ENCODE measurements at places on chromosomes 5 and 9. TPM values are rescaled to one million over a fixed set of nuclear protein-coding genes. Genes with fewer than 3 reads are reported as not detected.

Gene EQTN
- total RNA-seq: 2.2 TPM

Gene AQP3
- 47.2 TPM for total RNA-seq

Gene INSL4
- not detected for total RNA-seq

Gene FAM13B
- 49.1 TPM for total RNA-seq

GRCh38 chr9:107119735-107120134, 163.3 kb upstream of the RAD23B start:
- DNase-seq: no peak

DNA sequence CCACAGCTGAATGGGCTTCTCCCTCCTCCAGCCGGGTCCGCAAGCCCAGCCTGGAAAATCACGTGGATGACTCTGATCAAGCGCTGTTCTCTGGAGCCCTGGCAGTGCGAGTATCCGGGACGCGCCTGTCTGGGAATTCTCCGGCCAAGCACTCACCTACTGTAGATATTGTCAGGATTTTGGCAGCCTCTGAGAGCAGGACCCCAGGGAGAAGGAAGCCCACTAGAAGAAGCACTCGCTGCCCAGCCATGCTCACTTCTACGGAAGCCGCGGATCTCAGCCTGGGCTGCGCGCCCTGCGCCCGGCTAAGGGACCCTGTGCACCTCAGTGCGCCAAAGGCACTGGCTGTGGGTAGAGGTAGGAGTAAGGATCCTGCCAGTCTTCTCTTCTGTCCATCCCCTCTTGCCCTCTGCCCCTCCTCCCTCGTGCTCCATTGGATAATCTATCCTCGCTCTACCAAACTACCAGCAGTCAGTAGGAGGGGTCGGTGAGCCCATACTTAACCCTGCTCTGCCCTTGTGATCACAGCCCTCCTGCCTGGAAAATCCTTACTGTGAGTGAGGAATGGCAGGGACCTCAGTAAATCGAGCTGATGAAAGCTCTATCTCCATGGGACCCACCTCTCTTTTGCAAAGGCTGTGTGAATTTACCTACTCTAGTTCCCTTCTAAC, at the start of gene UGT3A2:
TSS of gene UGT3A2 (minus strand) at position 343 of the 671 bp plus-strand sequence. CDS start at position 250, 93 bp downstream.
- no peak for DNase-seq

GRCh38 chr5:43353668-43354067, 40.5 kb upstream of the HMGCS1 start:
- DNase-seq: no peak

- DNase-seq: no peak
Observed at GRCh38 chr5:162496100-162496808, 428.7 kb downstream of the GABRG2 start.

GRCh38 chr5:147666419-147666818, 116.1 kb downstream of the JAKMIP2 start:
- DNase-seq: no peak

DNA sequence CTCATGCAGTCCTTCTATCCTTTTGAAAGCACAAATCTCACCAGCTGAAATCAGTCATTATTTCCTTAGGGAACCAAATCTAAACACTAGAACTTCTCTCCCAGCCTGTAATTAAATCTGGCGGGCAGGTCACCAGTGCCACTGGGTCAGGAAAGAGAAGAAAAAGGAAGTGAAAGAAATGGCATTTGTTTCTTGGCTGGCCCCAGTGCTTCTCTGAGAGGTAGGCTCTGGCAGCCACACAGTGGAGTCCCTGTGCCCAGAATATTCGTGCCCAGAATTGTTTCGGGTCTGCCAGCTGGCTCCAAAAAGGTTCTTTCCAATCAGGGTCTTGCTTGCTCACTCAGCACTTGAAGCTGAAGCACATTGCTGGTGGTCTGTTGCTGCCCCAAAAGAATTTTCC, 133.9 kb upstream of the MTAP start:
- no peak for DNase-seq

- DNase-seq: no peak
Observed at GRCh38 chr9:21287280-21287679, 17.8 kb downstream of the IFNA5 start.

GRCh38 chr5:135881244-135881643, 14.4 kb downstream of the IL9 start:
- DNase-seq: no peak

- DNase-seq: no peak
Observed at GRCh38 chr9:78213712-78214111, 22.2 kb upstream of the CEP78 start.

DNA sequence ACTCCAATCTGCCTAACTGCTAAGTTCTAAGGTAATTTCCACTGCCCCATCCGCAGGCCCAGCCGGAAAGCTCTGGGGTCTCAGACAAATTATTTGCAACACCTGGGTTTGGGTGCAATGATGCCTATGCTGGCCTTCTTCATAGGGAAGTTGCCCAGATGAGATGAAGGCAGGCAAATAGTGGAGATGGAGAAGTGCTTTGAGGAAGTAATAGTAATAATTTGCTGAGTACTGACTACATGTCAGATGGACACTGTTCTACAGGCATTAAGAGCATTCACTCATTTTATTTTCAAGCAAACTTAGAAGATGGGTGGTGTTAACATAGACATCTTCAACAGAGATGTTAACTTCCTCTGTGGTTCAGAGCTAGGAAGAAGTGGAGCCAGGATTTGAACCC, 3.8 kb downstream of the PCDH12 start:
- no peak for DNase-seq

DNA sequence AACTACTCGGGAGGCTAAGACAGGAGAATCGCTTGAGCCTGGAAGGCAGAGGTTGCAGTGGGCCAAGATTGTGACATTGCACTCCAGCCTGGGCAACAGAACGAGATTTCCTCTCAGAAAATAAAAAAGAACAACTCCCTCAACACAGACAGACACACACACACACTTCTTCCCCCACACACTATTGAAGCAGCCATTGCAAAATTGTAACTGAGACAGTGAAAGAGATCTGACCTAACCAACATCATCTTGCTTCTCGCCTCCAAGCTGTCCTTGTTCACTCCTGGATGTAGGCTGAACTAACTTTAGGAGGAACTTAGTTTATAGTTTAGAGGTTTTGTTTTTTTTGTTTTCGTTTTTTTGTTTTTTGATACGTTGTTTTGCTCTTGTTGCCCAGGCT, 13.0 kb upstream of the PLIN2 start:
- no peak for DNase-seq

DNA sequence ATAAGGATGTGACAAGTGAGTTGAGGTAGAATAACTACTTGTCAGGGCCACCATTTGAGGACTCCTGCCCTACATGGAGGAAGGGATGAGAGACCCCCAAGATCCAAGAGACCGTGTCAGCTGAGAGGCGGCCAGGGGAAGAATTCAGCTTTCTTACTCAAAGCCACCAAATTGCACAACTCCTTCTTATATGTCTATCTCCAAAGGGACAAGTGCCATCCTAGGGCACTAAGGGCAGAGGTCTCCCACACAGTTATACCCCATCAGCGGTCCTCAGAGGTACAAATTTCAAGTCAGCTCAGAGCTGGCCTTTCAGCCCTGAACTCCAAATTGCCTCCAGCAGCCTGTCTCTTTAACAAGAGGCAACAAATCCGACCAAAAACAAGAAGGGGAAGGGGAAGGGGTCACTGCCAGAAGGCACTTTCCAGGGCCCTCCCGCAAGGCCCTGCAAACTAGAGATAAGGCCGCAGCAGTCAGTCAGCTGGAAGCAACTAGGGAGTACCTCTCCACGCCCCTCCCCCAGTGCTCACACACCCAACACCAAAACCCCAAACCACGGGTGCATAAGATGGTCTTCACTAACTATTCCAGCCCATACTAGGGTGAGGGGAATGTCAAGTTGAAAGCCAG, 6.1 kb upstream of the STOML2 start:
- DNase-seq: no peak

- DNase-seq: no peak
Observed at GRCh38 chr5:140054086-140054689, 11.1 kb upstream of the NRG2 start.

DNA sequence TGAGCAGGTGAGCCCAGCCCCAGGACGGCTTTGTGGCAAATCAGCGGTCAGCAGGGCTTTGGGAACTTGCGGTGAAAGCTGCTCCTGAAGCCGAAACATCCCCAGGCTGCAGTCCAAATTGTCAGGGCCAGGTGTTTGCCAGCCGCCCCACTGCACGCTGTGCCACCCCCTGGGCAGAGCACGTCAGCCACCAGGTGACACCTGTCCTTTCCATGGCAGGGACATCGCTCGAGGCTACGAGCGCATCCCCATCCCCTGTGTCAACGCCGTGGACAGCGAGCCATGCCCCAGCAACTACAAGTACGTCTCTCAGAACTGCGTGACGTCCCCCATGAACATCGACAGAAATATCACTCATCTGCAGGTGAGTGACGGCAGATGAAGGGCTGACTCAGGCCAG, 64.4 kb upstream of the CACNA1B start:
- no peak for DNase-seq

DNA sequence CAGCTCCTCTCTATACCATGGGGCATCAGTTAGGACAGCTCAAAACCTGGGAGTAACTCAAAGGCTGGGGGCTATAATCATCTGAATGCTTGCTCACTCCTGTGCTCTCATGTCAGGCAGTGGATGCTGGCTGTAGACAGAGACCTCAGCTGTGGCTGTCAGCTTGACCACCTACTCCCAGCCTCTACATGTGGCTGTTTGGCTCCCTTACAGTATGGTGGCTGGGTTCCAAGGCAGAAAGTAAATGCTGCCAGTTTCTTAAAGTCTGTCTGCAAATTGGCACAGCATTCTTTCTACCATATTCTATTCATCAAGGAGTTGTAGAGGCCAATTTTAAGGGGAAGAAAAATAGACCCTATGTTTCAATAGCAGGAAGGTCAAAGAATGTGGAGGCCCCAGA, 66.9 kb downstream of the TMC1 start:
- no peak for DNase-seq

- no peak for DNase-seq
Observed at GRCh38 chr9:111149018-111149759, 110.9 kb upstream of the LPAR1 start.

DNA sequence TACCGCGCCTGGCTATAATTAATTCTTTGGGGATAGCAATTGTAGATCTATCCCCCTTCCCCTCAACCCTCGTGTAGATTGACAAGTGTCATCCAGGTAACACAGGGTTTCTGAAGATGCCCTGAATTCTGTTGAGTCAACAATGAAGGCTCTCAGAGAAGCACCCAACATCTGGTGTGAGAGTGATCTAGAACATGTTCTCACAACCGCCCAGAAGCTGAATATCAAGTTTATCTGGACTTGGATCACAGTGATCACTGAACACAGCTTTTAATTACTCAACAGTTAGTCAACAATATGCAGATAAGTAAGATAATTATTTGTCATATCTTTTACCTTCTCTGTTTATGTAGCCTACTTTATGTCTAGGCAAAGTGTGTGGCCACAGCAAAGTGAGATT, 204.2 kb upstream of the RGMB start:
- no peak for DNase-seq

- DNase-seq: no peak
Observed at GRCh38 chr9:106590759-106591505, 272.0 kb upstream of the ZNF462 start.

GRCh38 chr9:37936376-37936775, 32.4 kb upstream of the SLC25A51 start:
- no peak for DNase-seq

GRCh38 chr5:68673106-68673822, 420.6 kb upstream of the SLC30A5 start:
- DNase-seq: no peak

GRCh38 chr9:37010180-37010579, 23.9 kb downstream of the PAX5 start:
- DNase-seq: no peak

DNA sequence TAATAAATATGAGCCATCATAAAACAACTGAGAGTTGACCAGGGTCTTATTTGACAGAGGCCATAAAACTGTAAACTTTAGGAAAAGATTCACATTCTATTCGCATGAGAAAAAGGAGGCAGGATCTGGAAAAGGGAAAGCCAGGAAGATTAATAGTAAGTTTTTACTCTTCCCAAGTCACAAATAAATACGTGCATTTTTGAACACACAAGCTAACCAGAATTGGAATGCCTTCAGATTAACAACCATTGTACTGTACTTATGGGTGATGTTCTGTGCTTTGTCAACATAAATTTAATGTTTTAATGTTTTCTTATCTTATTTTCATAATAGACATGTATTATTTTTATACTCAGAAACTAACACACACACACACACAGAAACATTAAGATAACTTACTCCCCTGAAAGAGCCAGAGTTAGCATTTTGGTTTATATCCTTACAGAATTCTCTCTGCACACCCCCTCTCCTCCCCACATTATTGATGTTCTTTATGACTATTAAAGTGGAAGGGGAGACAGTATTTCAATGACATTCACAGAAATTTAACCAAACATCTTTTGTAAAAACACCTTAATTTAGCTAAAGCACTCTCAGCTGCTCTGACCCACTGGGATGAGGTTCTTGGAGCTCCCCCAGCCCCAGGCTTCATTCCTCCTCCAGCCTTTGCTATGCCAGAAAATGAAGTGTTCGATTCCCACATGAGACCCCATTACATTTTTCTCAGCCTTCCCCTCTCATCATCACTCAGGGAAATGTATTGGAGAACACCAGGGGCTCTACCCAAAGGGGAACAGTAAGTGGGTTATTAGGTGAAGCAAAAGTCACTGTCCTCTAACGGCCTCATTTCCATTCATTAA, 155.5 kb downstream of the ESM1 start:
- DNase-seq: no peak

DNA sequence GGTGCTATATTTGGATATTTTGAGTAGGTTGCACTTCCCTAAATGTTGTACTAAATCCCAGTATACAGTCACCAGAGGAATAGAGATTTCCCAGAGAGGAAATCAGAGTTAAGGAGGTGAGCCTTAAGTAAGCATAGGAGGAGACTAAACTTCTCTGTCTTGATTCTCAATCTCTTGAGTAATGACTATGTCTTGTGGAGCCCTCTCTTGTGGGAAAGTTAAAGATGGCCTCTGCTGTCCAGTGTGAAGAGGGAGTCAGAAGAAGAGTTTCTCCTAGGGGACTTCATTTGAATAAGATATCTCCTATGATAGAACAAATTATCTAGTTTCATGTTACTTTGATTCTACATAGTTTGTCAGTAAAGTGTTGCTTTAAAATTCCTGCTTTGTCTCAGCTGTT, 502.5 kb downstream of the PDE4D start:
- DNase-seq: no peak

DNA sequence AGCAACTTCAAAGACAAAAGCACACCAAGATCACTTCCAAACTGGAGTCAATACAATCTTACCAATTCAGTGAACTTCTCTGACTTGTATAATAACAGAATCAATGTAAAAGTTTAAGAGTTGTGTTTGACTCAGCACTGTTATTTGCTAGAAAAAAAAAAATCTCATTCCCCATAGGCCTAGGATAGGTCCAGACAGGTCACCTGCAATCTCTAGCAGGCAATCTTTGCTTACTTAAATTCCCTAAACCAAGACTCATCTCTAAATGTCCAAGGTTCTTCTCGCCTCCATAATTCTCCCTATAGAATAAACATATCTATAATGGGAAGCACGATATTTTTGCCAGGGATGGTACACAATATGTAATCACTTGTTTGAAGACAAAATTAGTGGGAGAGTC, 2.5 kb downstream of the FAM169A start:
- no peak for DNase-seq
